ENCODE measurements at places on chromosomes 3 and 15.

GRCh38 chr3:170320461-170321121, 36.9 kb upstream of the SKIL start:
- DNase-seq, result no peak

DNA sequence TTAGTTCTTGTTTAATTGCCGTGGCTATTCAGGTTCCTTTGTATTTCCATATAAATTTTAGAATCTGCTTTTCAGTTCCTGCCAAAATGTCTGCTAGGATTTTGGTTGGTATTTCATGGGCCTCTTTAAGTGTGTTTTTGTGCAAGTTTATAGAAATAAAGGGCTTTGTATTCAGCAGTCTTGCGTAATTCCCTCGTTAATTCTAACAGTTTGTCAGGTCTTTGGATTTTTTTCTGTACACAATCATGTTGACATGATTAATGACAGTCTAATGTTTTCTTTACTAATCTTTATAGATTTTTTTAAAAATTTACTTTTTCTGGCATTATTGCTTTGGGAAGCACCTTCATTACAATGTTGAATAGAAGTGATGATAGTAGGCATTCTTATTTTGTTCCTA, 120.9 kb downstream of the NEK11 start:
- DNase-seq, result no peak

DNA sequence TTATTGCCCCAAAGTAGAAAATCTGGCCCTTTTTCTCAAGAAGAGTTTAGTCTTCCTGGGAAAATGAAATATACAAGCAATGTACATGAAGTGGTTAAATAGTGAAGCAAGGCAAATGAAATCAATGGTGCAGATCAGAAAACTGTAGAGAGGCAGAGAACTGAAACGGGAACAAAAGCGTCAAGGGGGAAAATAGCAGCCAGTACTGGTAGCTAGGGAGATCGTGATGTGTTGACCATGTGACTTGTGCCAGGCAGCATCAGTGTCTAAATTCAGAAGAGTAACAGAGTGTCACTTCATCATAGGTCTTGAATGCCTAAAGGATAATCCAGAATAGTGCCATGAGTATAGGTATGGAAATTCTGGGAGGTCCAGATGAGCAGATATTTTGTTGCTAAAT, 163.1 kb downstream of the CHL1 start:
- no peak for DNase-seq

GRCh38 chr15:67051088-67052045, 14.0 kb upstream of the SMAD3 start:
- DNase-seq, result no peak

DNA sequence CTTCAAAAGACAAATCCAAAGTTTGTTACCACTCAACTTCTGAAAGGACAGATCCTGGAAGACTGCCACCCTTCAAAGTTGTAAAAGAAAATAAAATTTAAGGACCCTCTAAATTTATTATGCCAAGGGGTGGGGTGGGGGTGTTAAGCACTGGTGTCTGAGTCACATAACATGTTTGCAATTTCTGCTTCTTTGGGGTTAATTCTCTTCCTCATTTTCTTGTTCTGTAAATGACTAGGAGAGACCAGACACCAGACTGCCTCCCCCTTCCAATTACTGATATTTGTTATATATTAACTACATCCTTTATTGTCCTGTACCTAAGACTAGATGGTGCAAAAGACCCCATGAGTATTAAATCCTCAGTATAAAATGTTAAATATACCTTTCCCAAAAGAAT, 242.8 kb downstream of the ZNF385D start:
- no peak for DNase-seq

- no peak for DNase-seq
These were observed 383.4 kb downstream of the MECOM start for GRCh38 chr3:169280010-169280585.

- no peak for DNase-seq
These were observed 9.9 kb downstream of the CRABP1 start for GRCh38 chr15:78350058-78350457.

DNA sequence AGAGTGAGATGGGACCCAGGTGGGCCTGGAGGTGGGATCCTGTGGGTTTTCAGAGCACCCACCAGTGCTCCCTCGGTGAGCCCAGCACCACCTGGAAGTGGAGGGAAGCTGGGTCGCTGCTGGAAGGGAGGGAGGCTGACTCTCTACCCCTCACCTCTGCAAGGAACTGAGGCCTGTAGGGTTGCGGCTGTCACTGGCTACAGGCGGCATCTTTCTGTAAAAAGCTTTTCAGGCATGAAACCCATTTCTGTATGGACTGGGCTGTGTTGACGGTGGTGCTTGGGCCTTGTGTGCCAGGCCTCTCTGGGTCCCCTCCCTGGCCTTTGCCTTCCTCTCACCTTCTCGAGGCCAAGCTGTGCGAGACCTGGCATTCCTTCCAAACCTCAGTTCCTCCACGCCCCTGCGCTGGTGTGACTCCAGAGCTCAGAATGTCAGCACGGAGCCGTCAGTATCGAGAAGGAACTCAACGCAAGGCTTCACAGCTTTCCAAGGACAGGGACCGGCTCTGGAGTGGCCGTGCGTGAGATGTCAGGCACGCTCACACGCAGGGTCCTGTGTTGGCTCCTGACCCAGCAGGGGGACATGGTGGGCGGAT, 16.6 kb downstream of the ABTB1 start:
- no peak for DNase-seq

- no peak for DNase-seq
These were observed 20.1 kb downstream of the C3orf80 start for GRCh38 chr3:160245261-160245800.

GRCh38 chr3:142577696-142578328, 721 bp downstream of the ATR start:
- peak; percentile 20 for DNase-seq

- DNase-seq, result no peak
These were observed 52.3 kb downstream of the CRTAP start for GRCh38 chr3:33166095-33166494.

- no peak for DNase-seq
These were observed 113.8 kb upstream of the CCDC54 start for GRCh38 chr3:107263269-107264021.

- no peak for DNase-seq
These were observed 17.6 kb upstream of the TRAT1 start for GRCh38 chr3:108804966-108805365.

- no peak for DNase-seq
These were observed 54.4 kb downstream of the NUP210 start for GRCh38 chr3:13365390-13366379.

DNA sequence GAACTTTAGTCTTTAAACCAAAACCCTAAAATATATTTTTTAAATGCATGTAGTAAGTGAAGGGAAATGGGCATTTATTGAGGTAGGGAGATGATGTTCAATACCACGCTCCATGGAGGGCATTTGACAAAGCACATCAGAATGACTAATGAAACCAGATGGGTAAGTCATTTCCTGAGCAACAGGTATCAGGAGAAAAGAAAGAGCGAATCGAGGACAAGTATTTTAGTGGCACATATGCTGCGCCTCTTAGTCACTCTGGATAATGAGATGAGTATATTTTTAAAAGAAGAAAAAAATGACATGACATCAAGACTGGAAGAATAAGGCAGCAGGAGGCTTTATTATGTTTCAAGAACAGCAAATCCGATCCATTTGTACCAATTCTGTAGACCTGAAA, 129.0 kb upstream of the ARHGEF3 start:
- no peak for DNase-seq

DNA sequence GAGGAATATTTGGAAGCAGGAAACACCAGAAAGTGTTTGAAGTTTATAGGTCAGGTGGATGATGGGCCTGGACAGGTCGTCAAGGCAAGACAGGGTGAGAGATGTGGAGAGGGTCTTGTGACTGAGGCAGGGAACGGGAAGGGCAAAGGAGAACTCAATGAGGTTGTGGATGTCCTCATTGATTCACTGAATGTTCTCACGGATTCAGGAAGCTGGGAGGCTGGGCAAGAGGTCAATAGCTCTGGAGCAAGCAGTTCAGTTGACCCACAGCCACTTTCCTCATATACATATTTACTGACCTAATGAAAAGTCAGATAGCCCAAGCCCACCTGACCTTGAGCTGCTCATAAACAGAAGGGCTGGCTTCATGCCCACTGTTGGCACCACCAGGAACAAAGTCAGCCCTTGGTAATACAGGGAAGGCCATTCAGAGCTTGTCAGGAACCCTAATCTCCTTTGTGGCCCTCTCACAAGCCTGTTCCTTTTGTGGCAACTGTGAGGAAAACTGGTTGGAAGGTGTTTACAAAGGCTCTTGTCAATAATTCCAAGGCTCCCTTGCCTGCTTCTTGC, 31.6 kb downstream of the ARRDC4 start:
- DNase-seq, result no peak

GRCh38 chr3:72818092-72818773, 30.0 kb downstream of the SHQ1 start:
- peak; percentile 23 for DNase-seq

DNA sequence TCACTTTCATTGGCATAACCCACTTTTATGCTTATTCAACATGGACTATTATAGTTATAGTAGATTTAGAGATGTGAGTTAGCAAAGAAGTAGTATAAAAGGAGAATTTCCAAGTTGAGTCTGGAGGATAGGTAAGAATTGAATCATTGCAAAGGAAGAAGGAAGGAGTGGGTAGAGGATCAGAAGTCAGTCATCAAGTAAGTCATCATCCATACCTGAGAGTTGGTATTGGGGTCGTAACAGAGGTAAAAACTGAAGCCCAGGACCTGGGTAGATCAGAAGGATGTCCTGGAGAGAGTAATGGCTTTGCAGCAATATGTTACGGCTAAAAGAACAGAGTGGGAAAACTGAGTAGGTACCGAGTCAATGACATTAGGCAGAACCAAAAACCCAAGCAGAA, 265.7 kb downstream of the SUCLG2 start:
- DNase-seq, result no peak

- DNase-seq, result no peak
These were observed 137.8 kb downstream of the ALCAM start for GRCh38 chr3:105504440-105504951.

GRCh38 chr3:11138371-11138770, 15.9 kb upstream of the HRH1 start:
- DNase-seq, result no peak

DNA sequence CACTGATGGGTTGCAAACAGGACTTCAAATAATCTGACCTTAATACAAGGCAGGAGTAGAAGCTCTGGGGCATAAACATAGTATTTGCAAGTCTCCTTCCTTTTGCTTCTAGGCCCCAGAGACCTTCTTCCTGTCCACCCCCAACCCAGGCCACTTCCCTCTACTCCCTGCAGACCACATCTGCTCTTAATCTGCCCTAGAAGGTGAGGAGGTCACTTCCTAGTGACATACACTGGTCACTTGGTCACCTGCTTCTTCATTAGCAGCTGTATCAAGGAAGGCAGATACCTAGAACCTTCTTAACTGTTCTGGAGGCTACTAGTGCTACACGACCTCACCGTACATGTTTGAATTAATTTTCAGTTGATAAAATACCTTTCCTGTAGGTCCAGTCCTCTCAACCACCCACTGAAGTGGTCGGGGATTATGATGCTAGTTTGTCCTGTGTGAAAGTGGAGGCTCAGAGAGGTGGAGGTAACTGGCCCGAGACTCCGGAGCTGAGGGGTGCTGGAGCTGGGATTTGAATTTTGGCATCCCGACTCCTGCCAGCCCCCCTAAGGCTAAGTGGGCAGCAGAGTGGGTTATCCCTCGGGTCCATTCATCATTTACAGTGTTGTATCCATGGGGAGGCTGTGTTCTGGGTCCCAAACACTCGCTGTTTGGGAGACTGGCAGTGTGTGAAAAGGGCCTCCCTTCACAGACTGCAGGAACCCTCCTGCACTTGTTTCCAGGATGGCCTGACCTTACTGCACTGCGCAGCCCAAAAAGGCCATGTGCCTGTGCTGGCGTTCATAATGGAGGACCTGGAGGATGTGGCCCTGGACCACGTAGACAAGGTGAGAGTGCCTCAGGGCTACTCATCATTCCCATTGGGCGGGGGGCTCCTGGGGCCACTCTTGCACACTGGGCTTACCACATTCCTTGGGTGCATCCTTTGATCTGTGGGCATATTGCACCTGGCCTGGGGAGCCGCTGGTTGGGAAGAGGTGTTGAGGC, 13.9 kb downstream of the ANKDD1A start:
- no peak for DNase-seq

DNA sequence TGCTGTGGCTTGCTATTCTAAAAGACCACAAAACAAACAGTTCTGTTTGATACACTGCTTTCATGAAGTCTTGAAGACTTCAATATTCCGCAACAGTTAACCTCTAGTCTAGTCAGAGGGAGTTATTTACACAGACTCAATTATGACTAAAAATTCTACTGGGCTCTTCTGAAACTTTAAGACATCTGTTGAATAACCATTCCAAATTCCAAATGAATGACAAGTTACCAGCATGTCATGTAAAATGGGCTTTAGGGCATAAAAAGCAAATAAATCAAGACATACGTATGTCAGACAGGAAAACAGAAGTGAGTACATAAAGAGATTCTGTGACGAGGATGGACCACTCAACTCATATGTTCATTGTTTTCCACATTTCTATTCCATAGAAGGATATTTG, 93.9 kb downstream of the PLOD2 start:
- DNase-seq, result peak; percentile 96

GRCh38 chr3:38588995-38589937, 60.2 kb downstream of the SCN5A start:
- no peak for DNase-seq

GRCh38 chr15:79858469-79858868, 38.3 kb downstream of the MTHFS start:
- peak; percentile 7 for DNase-seq

- DNase-seq, result no peak
These were observed 297.5 kb upstream of the DCBLD2 start for GRCh38 chr3:99199021-99199420.

- DNase-seq, result no peak
These were observed 14.9 kb downstream of the XYLB start for GRCh38 chr3:38361496-38361895.

GRCh38 chr15:90681480-90681879, 35.7 kb upstream of the BLM start:
- DNase-seq, result peak; percentile 93

DNA sequence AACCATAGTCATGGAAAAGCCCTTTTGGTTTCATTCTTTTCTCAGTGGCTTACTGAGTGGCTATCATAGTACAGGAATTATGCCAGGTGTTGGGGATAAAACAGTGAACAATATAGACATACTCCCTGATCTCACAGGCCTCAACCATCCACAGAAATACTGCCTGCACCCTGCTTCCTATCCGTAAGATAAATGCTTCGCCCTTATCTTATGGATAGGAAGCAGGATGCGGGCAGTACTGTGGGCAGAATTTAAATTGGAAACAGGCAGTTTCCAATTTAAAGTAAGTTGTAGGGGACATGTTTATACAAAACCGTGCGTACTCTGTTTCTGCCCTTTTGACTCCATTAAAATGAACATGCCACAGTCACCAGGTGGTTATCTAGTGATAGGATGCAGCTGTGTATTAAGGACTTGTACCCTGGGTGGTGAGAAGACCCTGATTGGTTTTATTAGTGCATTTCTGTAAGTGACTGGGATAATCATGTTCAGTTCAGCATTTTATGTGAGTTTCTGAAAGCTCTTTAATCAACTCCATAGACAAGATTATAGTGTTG, 141.8 kb upstream of the BHLHE40 start:
- no peak for DNase-seq

Data from HCEC 1CT (cell line).